CD4-positive, alpha-beta T cell treated with Interleukin-15 for 1 hour (primary cell): ENCODE measurements at places on chromosomes 5 and 9.

DNA sequence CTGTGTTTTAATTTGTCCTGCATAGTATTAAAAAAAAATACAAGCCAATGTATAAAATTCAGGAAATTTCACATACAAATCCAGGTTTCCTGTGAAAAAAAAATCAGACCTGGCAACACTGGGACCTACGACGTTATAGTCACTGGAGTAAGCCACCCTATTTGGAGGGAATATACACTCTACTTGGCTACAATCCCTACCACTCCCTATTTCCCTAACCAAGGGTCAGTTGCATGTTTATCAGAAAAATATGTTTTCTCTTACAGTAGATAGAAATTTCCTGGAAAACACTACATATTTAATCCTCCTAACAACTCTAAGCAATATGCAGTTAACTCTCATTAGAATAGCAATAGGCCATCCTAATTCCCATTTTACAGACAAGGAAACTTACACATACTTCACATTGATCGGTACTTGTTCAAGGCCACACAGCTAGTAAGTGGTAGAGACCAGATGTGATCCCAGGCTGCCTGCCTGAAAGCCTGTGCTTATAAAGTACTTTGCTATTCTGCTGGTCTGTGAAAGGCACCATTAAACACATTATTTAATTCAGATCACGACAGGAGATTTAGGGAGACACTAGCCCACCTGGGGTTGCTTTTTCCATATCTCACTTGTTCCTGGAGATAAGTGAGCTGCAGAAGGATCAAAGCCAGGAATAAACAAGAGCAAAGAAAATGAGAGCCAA, 70.8 kb downstream of the MFAP3 start:
- DNase-seq, result no peak

DNA sequence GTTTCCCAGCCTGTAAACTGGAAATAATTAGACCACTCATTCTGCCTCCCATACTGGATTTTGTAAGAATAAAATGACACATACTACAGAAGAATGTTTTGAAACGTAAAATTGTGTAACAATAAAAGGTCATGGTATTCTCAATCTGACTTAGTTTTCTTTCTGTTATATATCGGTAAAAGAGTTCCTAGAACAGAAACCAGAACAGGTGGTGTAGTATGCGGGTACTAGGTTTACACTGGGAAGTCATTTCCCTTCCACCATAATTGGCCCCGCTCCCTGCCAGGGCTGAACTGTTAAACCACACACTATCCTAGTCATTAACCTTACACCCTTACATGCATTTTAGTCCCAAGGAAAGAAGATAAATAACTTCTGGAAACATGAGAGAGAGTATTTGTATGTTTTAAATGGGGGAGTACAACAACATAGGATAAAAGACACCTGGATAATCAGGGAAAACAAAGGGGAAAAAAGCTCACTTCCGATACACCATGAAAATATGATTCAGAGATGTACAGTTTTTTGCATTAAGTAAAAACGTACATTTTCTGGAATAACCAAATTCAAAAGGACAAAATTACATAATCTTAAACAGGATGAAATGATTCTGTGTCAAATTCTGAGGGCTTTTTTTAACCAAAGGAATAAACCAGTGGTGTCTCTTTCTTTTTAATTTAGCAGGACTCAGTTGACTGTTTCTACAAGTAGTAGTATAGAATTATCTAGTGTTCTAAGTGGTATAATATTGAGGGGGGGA, 199.7 kb downstream of the GLIS3 start:
- DNase-seq, result no peak

DNA sequence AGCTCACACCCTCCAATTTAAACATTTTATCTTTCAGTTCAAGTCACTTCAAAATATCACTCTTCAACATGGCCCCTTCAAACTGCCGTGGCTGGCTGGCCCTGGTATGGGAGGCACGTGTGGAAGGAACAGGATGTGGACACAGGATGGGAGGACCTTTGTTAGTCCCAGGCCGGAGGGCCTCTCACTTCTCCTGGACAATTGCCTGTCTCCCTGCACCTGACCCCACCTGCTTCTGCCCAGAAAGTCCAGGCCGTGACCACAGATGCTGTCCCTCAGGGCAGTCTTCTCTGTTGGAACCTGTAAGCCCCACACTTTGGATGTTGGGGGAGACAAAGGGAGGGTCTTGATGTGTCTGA, 19.4 kb downstream of the AMBP start:
- DNase-seq, result no peak

DNA sequence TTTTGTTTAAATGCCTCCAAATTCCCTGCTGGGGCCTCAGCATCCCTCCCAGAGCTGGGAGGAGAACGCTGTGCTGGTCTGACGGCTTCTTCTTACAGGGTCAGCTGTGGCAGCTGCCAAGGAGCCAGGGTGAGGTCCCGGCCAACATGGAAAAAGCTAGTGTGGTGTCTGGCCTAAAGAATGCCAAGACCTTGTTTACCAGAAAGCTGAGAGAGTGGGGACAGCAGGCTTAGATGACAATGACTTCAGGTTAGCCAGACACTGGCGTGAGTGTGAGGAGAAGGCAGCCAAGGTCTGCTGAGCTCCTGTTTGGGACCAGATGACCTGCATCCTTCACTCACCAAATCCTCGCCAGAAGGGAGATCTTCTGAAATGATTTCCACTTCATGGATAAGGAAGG, 112.5 kb downstream of the CRB2 start:
- no peak for DNase-seq

GRCh38 chr5:11905206-11905605, 960 bp upstream of the CTNND2 start:
- DNase-seq, result no peak

GRCh38 chr5:132427281-132428146, 58.0 kb downstream of the SLC22A5 start:
- DNase-seq, result peak; percentile 70

DNA sequence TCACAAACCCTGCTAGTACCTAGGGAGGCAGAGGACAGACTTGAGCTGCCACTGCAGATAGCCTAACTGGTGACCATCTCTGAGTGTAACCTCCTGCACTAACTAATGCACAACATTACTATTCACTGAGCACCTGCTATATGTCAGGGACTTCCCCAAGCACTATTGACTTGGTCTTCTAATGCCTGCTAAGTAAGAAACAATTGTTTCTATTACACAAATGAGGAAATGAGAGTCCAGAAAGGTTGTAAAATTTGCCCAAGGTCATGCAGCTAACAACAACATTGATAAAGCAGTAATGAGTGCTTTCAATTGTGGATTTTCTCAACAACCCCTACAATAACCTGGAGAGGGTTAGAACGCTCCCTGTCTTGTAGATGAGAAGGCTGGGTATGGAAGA, 183.7 kb downstream of the ZNF462 start:
- no peak for DNase-seq
